ENCODE measurements at places on chromosomes 1 and 21.

DNA sequence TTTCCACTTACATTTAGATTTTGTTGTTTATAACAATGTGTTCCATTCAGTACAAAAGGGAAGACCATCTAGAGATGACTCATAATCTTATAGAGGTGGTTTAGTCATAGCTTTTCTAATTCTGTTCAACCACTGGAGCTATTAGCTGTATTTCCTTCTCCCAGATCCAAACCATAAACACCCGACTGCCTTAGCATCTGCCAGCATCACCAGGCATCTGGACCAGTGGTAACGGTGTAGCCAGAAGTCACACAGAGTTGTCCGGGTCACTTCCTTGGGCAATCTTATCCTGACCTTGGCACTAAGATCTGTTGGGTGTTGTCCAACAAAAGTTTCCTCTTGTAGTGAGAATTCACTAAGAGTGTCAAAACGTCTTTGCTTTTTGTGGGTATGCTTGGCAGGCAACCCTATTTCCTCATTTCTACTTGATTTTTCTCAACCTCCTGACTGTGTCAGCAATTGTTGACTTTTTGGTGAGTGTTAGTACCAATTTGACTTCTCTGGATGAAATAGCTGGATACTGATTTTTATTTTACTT is 372.1 kb upstream of the B3GALT2 start:
- DNase-seq = peak; percentile 57

GRCh38 chr1:203911806-203912205 is 50.4 kb downstream of the SNRPE start:
- DNase-seq = no peak

DNA sequence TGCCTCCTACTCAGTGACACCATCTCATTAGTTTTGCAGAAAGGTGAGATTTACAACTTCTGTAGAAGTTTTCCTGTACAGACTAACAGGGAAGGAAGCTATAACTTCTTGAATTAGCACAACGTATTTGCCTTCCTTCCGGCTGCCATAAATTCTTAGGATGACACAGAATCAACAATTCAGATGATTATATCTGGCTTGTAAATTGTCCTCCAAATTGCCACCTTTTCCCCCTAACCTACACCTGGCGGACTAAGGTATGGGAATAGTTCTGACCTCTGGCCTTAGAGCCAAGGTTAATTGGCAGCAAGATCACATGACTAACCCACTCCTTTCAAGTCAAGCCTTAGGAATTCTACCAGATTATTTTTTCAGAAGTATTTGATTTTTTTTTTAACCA is 284.3 kb downstream of the LMO4 start:
- DNase-seq = no peak

DNA sequence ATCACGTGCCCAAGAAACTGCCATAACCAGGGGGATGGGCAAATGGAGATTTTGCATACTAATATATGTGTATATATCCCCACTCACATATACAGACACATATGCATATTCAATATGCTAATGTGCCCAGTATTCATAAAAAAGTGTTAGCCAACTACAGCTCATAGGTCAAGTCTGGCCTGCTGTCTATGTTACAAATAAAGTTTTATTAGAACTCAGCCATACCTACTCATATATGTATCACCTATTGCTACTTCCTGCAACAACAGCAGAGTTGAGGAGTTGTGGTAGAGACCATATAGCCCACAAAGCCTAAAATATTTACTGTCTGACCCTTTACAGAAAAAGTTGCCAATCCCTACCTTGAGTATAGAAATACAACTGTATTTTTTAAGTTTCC is 93.3 kb downstream of the SDCCAG8 start:
- DNase-seq = no peak

- peak; percentile 13 for DNase-seq
Measured at GRCh38 chr1:232891071-232891470, 59.3 kb upstream of the NTPCR start.

- no peak for DNase-seq
Measured at GRCh38 chr1:84899969-84900368, 7.0 kb upstream of the LPAR3 start.

GRCh38 chr1:171610385-171610784 is 11.7 kb upstream of the MYOCOS start:
- peak; percentile 37 for DNase-seq

Data from OCI-M1 (cell line).